CD4-positive, alpha-beta T cell treated with Interleukin-15 for 1 hour (primary cell): ENCODE measurements at places on chromosomes 2 and 18.

GRCh38 chr18:62102221-62102620, 84.6 kb downstream of the PIGN start:
- DNase-seq, result no peak

- DNase-seq, result no peak
Observed at GRCh38 chr2:155169317-155169716, 470.8 kb downstream of the KCNJ3 start.

GRCh38 chr2:212777020-212777491, 238.5 kb upstream of the ERBB4 start:
- no peak for DNase-seq

DNA sequence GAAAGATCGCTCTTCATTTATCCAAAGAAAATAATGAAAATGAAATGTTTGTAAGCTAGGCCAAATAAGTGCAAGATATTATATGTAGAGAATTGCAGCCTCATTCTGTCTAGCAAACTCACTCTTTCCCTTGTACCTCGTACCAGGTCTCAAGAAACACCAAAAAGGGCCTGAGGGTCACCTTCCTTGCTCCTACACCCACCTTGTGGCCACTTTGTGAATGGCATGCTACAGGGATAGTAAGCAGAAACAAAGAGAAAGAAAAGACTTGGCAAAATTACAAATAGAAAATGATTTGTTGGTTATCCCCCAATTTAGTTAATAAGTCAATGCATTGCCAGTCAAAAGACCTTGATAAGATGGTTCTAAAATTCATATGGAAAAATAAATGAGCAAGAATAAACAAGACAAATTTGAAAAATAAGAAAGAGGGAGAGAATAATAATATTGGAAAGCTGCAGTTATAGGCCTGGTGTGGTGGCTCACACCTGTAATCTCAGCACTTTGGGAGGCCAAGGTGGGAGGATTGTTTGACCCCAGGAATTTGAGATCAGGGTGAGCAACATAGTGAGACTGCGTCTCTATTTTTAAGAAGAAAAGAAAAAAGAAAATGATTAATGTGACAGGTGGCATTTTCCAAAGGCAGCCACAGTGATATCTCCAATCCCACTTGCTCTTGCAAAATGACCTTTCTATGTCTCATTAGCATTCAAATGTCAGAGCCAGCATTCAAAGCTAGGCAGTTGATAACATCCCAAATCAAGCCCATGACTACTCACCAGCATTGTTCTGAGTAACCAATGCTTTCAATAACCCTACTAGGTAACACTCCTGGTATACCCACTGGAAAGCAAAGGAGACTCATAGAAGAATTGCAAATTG, 38.8 kb upstream of the BMP10 start:
- DNase-seq, result peak; percentile 67

GRCh38 chr18:34720220-34720619, 10.1 kb downstream of the DTNA start:
- DNase-seq, result no peak

DNA sequence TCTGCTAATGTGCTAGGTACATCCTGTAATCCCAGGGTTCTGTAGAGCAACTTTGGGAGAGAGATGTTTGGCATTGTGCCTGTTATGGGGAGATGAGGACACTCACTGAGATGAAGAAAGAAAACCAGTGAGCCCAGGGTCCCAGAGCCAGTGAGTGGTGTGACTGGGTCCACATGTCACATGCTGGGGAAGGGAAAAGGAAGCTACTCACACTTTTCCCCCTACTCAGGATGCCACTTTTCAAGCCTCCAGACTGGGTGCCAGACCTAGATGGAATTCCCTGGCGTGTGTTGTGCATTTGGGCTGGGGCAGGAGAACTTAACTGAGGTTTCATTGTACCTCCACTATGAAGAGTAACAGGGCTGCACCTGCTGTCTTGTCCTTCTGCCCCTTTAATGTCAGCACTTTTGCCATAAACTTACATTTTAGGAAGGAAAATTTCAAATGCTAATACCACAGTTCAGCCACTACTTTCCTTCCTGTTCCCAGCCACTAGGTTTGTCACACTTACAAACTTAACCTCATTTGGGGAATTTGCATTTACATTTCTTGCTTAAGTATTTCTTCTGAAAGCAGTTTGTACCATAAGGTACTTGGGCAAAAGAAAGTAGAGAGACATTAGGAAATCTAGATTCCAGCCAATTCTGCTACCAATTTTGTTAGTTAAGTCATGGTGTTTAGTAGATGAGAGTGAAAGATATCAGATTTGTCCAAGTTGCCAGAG, 10.2 kb downstream of the INSIG2 start:
- DNase-seq, result no peak

- no peak for DNase-seq
Observed at GRCh38 chr18:13915995-13916431, 677 bp upstream of the MC2R start.

GRCh38 chr2:23249348-23249747, 135.6 kb upstream of the KLHL29 start:
- DNase-seq, result no peak

- no peak for DNase-seq
Observed at GRCh38 chr2:132374551-132374950, 42.1 kb upstream of the GPR39 start.

- DNase-seq, result no peak
Observed at GRCh38 chr2:18856765-18857164, 267.4 kb upstream of the NT5C1B start.

- DNase-seq, result no peak
Observed at GRCh38 chr2:89829828-89830227, 1138.4 kb downstream of the RPIA start.

DNA sequence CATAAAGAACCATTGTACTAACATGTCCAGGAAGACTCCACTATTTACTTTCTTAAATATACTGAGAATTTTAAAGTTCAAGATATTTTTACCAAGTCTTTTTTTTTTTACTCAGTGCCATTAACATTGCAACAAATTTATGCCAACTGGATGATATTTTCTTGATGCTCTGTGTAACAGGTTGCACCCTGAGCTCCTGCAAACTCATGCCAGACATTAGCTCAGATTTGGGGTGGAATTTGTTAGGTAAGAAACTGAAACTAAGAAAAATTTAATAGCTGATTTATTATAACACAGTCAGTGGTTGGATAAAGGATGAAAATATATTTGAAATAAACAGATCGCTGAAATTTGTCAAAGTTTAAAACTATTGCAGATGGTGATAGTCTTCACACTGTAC, 228.6 kb upstream of the SPHKAP start:
- no peak for DNase-seq

- DNase-seq, result no peak
Observed at GRCh38 chr2:157899125-157899839, 23.2 kb upstream of the ACVR1 start.

DNA sequence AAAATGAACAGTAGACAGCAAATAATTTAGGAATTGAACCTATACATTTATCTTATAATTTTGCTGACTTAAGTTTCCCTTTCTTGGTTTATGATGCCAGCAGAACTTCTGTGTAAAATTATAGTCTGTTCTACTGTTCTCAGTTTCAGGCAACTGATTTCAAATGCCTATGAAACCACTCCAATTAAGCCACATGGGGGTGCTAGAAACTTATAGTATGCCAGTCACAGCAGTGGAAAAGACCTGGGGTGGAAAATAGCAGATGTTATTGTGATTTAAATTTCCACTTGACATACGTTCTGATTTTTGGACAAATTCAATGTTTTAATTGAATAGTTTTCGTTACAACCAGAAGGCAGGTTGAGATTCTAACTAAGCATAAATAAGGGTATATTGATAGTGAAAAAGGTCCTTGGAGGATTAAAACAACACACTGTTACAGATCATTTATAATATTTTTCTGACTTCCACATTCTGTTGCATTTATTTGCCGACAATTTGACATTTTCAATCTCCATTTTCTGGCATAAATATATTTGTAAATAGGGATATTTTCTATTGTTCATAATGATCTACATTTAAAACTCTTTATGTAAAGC, 61.4 kb downstream of the CPS1 start:
- no peak for DNase-seq

DNA sequence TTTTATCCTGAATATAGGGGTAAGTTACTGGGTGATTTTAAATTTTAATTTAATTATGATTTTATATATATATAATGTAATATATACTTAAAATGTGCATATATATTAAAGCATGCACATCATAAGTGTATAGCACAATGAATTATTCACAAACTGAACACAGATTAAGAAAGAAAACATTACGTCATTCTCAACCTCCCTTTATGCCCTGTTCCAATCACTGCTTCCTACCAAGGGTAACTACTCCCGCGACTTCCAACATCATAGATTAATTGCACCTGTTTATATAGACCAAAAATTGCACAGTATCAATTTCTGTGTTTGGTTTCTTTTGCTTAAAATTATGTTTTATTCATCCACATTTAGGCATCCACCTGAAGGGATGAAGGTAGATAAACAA, 301.3 kb upstream of the KLHL14 start:
- DNase-seq, result no peak

- DNase-seq, result no peak
Observed at GRCh38 chr18:47809420-47809819, 121.0 kb downstream of the SMAD2 start.

DNA sequence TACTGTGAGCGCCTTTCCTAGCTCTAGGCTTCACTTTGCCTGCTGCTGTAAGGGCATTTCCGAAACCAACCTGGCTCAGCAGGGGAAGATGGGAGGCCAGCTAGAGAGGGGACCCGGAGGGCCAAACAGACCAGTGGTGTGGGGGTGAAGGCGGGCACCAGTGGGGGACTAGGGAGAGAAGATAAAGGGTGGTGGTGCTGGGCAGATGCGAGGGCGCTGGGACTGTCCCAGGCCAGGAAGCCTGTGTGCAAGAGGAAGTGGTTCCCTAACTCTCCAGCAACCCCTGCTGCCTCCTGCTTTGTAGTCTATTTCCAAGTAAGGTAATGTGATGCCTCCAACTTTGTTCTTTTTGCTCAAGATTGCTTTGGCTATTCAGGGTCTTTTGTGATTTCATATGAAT, 73.1 kb downstream of the DNAH7 start:
- DNase-seq, result no peak

DNA sequence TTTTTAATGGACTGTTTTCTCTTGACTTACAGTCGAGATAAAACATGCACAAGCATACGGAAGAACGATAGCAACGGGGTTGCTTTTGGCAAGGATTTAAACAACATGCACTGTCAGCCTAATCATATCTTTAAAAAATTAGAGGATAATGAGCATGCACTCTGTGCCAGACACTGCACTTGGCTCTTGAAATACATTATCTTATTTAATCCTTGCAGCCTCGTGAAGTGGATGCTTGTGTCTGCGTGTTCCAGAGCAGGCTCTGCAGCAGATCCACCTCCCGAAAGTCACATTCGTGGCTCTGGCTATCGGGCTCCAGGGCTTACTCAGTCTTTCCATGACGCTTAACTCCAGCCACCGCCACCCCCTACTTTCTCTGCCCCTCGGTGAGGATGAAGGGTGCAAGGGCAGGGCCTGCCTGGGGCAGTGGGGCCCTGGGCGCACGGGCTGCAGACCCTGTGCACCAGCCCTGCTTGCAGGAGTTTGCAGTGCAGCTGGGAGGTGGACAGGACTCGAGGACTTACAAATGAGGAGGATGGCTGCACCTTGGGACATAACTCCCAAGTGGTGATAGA, 61.7 kb downstream of the ACKR3 start:
- no peak for DNase-seq

DNA sequence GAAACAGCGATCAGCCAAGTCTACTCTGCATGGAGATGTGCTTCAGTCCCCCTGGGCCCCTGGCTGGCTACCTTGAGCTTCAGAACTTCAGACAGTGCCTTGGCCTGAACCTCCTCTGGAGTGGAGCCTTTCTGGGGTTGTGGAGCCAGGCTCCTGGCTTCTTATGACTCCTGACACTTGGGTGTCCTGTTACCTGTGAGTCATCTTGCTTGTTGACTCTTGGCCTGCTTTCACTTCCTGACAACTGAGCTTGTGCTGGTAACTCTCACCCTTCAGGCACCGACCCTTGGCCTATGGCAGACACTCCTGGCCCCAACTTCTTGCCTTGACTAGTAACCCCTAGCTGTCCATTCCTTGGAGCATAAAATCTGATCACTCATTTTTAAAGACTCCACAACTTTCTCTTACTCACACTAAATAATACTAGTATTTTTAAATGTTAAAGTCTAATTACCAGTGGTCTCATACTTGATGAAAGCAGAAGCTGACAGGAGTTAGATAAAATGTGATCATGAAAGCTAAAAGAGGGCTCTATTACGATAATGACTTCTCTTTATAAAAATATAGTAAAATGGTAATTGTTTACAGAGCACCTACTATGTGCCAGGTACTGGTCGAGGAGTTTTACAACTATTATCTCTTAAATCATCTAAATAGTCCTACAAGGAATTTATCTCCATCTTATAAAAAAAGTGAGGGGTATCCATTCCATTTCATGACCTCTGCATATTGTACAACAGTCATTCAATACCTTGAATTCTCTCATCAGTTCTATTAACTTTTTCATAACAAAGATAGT, 46.3 kb upstream of the VIT start:
- no peak for DNase-seq

DNA sequence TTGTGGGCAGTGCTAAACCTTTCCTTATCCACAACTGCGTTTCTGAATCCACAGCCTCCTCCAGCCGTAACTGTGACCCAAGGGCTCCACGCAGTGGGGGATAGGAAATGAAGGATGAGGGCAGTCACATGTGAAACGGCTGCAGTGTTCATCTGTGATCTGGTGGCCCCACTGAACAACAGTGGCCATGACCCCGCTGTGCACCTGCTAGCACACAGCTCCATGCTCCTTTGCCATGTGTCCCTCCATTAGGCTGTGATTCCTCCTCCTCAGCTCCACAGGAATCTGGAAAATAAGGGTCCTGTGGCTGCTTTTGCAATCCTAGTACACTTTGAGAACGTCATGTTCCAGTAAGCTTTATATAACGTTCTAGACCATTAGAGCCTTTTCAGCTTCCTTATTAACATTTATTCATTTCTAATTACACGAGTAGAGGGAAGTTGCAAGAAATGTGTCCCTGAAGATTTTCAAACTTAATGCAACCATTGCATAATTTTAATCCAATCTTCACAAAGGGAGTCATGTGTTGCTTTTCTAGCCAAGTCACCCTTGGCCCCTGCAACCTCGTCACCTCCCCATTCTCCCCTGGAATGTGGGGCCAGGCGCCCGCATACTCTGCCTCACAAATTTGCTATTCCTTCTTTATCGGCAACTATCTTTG, 7.1 kb upstream of the NAPG start:
- DNase-seq, result no peak

- DNase-seq, result no peak
Observed at GRCh38 chr2:147110317-147110716, 734.5 kb upstream of the ACVR2A start.

DNA sequence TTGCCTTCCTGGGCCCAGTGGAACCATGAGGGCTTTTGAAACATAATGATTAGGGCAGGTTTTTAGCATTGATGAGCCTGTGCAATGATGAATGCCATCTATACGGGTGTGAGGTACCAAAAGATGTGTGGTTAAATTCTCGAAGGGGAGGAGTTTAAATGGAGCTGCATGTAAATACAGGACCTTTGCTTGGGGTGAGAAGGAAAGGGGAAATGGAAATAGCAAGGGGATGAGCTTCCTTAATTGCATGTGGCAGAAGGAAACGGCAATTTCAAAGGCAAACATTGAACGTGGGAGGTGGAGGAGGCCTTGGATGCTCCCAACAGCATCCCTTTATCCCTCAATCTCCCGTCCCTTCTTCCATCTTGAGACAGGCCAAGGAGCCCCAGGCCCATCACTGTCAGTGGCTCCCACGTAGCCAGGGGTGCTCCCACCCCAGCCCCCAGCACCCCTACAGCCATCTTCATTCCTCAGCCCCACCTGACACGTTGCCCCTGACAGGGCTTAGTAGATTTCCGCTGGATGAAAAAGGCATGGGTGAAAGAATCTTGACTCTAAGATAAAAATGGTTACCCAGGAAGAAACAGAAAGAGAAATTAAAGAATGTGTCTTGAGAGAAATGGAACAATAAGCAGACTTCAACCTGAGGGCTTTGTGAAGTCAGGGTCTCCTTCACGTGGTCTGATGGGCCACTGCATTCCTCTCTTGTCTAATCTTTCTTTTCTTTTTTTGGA, 32.5 kb downstream of the INPP5D start:
- DNase-seq, result no peak
